Esophagus squamous epithelium (tissue), 5 donors: ENCODE measurements at places on chromosomes 12 and 14.

DNA sequence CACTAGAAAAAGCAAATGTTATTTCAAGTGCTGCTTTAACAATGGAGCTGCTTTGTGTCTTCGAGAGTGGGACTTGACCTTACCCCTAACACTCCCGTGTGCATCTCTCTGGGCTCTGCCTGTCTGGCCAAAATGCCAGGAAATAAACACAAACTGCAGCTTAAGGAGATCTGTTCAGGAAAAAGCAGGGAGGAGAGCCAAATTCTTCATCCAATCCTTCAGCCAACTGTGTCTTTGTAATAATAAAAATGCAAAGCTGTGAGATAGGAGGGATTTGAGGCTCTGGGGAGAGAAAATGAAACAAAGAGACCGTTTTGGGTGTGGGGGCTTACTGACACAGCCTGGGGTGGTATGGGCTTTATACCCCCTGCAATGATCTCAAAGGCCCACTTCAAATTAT is 85.8 kb upstream of the WSCD2 start:
- H3K4me1 ChIP-seq: no peaks in the 10 kb centered on the region
- no peak for DNase-seq
- H3K27me3 ChIP-seq: no peaks in the 10 kb centered on the region
- no peak overlapping the region for H3K4me3 ChIP-seq
- no peak overlapping the region for H3K27ac ChIP-seq

- no peak overlapping the region for H3K27ac ChIP-seq
- H3K27me3 ChIP-seq: peaks cover 24% of the 10 kb centered on the region
- no peak for DNase-seq
- H3K4me1 ChIP-seq: peaks cover 8% of the 10 kb centered on the region
- no peak overlapping the region for H3K4me3 ChIP-seq
- no peaks in the 10 kb centered on the region for H3K36me3 ChIP-seq
Observed at GRCh38 chr12:123767613-123768012, 5.5 kb downstream of the DNAH10 start.

DNA sequence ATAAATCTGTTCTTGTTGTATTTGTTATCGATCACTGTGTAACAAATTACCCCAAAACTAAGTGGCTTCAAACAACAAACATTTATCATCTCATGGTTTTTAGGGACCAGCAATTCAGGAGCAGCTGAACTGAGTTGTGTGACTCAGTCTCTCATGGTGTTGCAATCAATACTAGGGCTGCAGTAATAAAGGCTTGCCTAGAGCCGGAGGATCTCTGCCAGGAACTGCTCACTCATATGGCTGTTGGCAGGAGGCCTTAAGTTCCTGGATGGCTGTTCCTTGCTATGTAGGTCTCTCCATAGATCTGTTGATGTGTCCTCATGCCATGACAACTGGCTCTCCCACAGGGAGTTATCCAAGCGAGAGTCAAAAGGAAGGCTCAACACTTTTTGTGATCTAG is 3.8 kb upstream of the PSMC6 start:
- DNase-seq: no peak
- H3K4me1 ChIP-seq: peaks cover 11% of the 10 kb centered on the region

GRCh38 chr12:94109160-94109559 is 39.2 kb upstream of the PLXNC1 start:
- H3K4me3 ChIP-seq: no peak overlapping the region
- H3K27ac ChIP-seq: no peak overlapping the region
- no peaks in the 10 kb centered on the region for H3K27me3 ChIP-seq
- DNase-seq: no peak
- H3K4me1 ChIP-seq: no peaks in the 10 kb centered on the region
- no peaks in the 10 kb centered on the region for H3K36me3 ChIP-seq

GRCh38 chr12:41211448-41211847 is 23.3 kb downstream of the PDZRN4 start:
- no peak for DNase-seq
- no peaks in the 10 kb centered on the region for H3K36me3 ChIP-seq
- H3K4me1 ChIP-seq: no peaks in the 10 kb centered on the region
- no peak overlapping the region for H3K4me3 ChIP-seq
- no peak overlapping the region for H3K27ac ChIP-seq

- no peaks in the 10 kb centered on the region for H3K27me3 ChIP-seq
- no peak for DNase-seq
- H3K4me3 ChIP-seq: no peak overlapping the region
- no peak overlapping the region for H3K27ac ChIP-seq
Observed at GRCh38 chr14:72736786-72737559, 156.9 kb downstream of the DPF3 start.

DNA sequence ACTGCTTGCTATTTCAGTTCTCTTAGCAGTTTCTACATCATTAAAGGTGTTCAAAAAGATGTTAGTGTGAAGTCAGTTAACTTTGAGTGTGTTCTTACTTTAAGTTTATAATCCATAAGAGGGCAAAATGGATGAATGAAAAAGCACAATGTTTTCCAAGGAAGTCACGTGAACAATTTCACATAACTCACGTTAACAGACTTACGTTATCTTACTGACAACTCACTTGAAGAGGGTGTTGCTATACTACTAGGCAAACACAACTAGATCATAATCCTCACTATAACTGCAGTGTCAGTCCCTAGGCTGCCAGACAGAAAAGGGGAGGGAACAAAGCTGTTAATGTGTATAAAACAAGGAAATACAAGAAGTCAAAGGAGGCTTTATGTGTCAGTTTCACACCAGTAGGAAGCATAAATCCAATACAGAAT is 6.4 kb downstream of the SLC2A13 start:
- H3K36me3 ChIP-seq: no peaks in the 10 kb centered on the region
- no peak overlapping the region for H3K27ac ChIP-seq
- H3K4me3 ChIP-seq: no peak overlapping the region

- no peaks in the 10 kb centered on the region for H3K4me1 ChIP-seq
- H3K36me3 ChIP-seq: no peaks in the 10 kb centered on the region
- no peak overlapping the region for H3K27ac ChIP-seq
- DNase-seq: no peak
- no peaks in the 10 kb centered on the region for H3K27me3 ChIP-seq
Observed at GRCh38 chr12:106058256-106059182, 80.2 kb downstream of the NUAK1 start.

GRCh38 chr12:89448526-89448925 is 76.1 kb downstream of the GALNT4 start:
- H3K4me3 ChIP-seq: no peak overlapping the region
- H3K4me1 ChIP-seq: no peaks in the 10 kb centered on the region
- H3K27ac ChIP-seq: no peak overlapping the region
- DNase-seq: no peak
- H3K36me3 ChIP-seq: no peaks in the 10 kb centered on the region

DNA sequence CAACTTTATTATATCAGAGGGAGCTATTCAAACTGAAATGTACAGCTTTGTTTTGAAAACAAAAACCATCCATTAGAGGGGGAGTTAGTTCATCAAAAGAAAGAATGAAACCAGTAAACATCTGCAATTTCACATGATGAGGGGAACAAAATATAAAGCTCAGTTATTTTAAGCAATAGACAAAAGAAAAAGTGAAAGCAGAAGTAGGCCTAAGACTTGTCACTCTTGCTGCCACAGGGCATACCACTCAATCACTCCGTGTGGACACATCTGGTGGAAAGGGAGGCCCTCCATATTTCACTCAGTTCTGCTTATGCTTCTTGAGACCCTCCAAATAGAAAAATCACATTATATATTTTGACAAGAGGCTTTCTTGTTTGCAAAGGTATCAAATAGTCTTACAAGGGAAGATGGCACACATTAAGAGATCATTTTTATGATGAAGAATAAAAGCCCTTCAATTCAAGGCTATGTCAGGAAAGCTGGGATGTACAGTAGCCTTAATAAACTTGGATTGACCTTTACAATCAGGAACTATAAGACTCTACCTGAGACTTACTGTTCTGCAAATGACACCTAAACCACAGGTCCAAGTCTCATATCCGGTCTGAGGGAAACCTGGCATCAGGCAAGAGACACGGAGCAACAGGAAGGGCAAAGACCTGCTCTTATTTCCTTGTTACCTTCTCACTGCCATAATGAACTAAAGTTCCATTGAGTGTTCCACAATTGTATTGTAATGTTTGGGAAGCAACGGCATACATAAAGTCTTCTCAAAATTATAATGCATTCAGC is 222.5 kb upstream of the GRIP1 start:
- H3K27ac ChIP-seq: no peak overlapping the region
- no peak for DNase-seq
- no peak overlapping the region for H3K4me3 ChIP-seq
- H3K27me3 ChIP-seq: no peaks in the 10 kb centered on the region
- no peaks in the 10 kb centered on the region for H3K4me1 ChIP-seq

- no peaks in the 10 kb centered on the region for H3K36me3 ChIP-seq
- peaks cover 11% of the 10 kb centered on the region for H3K4me1 ChIP-seq
- peak overlapping the region; percentile 98 for H3K27ac ChIP-seq
- H3K27me3 ChIP-seq: no peaks in the 10 kb centered on the region
Observed at GRCh38 chr14:20680363-20680762, 4.0 kb upstream of the RNASE4 start.

DNA sequence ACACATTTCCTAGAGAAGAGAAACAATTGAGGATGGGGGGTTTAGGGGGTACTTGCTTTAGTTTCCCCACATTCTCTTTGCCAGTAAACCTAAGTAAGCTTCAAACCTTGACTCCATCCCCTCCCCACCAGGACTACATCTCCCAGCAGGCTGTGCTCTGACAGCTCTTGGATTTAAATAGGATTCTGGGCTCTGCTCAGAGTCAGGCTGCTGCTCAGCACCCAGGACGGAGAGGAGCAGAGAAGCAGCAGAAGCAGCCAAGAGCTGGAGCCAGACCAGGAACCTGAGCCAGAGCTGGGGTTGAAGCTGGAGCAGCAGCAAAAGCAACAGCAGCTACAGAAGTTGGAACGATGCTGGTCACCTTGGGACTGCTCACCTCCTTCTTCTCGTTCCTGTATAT is 20.6 kb downstream of the RDH12 start:
- DNase-seq: no peak
- no peaks in the 10 kb centered on the region for H3K27me3 ChIP-seq
- H3K4me1 ChIP-seq: peaks cover 39% of the 10 kb centered on the region
- H3K36me3 ChIP-seq: no peaks in the 10 kb centered on the region

DNA sequence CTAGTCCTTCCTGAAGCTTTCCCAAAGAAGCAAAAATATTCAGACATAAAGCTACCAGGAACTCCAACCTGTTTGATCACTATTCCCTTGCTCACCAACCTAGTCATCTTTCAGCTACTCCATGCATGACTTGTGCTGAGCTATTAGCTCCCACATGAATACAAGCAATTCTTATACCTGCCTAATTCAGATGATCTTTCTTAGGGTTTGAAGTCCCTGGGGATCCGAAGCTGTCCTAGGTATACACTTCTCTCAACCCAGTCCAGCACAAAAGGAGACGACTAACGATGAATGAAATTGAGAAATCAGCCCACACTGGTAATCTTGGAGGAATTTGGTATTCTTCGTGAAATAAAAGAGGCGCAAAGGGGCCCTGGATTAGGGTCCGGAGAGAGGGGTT is 631 bp upstream of the PTGR2 start:
- peaks cover 36% of the 10 kb centered on the region for H3K4me1 ChIP-seq
- peak overlapping the region; percentile 70 for H3K4me3 ChIP-seq
- H3K27me3 ChIP-seq: no peaks in the 10 kb centered on the region
- no peak for DNase-seq
- H3K36me3 ChIP-seq: no peaks in the 10 kb centered on the region

GRCh38 chr12:46205294-46205693 is 63.5 kb downstream of the SLC38A1 start:
- H3K36me3 ChIP-seq: no peaks in the 10 kb centered on the region
- peaks cover 14% of the 10 kb centered on the region for H3K4me1 ChIP-seq
- no peak for DNase-seq
- H3K27ac ChIP-seq: no peak overlapping the region
- no peaks in the 10 kb centered on the region for H3K27me3 ChIP-seq

GRCh38 chr14:99425272-99425681 is 55.4 kb downstream of the SETD3 start:
- H3K27ac ChIP-seq: no peak overlapping the region
- no peaks in the 10 kb centered on the region for H3K4me1 ChIP-seq
- DNase-seq: no peak
- no peaks in the 10 kb centered on the region for H3K27me3 ChIP-seq
- H3K4me3 ChIP-seq: no peak overlapping the region
- H3K36me3 ChIP-seq: no peaks in the 10 kb centered on the region

GRCh38 chr12:105352940-105353635 is 22.6 kb downstream of the C12orf75 start:
- H3K4me3 ChIP-seq: no peak overlapping the region
- DNase-seq: no peak
- no peaks in the 10 kb centered on the region for H3K36me3 ChIP-seq
- no peaks in the 10 kb centered on the region for H3K27me3 ChIP-seq
- H3K4me1 ChIP-seq: peaks cover 11% of the 10 kb centered on the region
- H3K27ac ChIP-seq: no peak overlapping the region

DNA sequence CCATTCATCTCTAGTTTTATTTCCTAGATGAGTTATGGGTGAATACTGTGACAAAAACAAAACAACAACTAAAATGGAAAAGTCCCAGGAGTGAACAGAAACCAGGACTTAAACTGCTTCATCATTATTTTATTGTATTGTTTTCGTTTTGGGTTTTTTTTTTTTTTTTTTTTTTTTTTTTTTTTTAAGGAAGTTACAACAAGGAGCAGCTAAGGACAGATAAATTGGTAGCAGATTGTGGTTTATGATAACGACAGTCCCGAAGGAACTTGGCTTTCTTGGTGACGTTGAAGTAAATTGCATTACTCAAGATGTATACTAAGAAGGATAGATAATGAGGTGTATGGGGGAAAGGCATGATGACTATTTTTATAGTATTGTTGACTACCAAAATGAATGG is 866.3 kb downstream of the NRXN3 start:
- DNase-seq: no peak
- H3K36me3 ChIP-seq: no peaks in the 10 kb centered on the region
- no peaks in the 10 kb centered on the region for H3K4me1 ChIP-seq
- H3K4me3 ChIP-seq: no peak overlapping the region

DNA sequence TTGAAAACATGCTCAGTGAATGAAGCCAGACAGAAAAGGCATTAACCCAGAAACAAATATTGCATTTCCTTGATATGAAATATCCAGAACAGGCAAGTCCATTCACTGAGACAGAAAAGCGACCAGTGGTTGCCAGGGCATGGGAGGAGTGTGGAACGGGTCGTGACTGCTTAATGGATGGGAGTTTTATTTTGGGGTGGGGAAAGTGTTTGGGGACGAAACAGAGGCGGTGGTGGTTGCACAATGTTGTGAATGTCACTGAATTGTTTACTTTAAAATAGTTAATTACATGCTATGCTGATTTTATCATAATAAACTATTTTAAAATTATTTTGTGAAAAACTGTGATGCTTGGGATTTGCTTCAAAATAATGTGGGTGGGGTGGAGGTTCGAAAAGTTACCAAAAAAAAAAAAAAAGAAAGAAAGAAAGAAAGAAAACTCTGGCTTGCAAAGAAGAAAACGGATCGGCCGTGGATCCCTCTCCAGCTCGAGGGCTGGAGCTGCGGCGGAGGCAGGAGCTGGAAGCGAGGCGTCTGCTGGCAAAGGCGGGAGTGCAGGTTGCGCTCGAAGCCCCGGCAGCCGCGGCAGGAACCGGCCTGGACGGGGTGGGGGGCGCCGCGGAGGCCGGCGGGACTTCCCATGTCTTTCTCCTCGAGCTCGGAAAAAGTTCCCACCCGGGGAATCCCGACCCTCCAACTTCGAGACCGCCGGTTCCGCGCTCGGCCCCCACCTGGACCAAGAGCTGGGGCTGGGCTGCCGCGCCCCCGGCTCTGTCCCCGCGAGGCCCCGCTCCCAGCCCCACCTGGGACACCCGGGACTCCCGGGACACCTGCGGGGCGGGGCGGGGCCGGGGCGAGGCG is 524 bp upstream of the P2RX2 start:
- no peaks in the 10 kb centered on the region for H3K36me3 ChIP-seq
- no peak for DNase-seq
- peak overlapping the region; percentile 31 for H3K4me3 ChIP-seq
- peaks cover 22% of the 10 kb centered on the region for H3K27me3 ChIP-seq
- peaks cover 44% of the 10 kb centered on the region for H3K4me1 ChIP-seq
